ENCODE measurements at places on chromosomes 11 and 22.

DNA sequence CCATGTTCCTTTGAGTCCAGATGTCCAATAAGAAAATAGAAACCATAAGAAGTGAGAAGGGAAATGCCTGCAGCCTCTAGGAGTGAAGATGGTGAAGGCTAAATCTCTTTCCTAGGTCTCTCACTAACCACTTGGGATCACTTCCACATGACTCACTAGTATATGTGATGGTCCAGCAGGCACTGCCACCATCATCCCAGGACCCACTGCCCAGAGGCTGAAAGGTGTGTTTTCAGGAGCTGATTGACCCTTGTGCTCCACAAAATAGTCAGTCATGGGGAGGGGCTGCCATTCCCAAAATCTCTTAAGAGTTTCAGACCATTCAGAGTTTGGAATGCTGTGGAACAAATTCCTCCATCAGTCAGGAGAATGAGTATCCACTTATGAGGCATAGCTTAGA, 22.9 kb downstream of the UBASH3B start:
- DNase-seq: no peak

- no peak for DNase-seq
Observed at GRCh38 chr11:10746871-10747270, 4.2 kb upstream of the CTR9 start.

GRCh38 chr11:8998017-8998416, 5.8 kb downstream of the NRIP3 start:
- no peak for DNase-seq

DNA sequence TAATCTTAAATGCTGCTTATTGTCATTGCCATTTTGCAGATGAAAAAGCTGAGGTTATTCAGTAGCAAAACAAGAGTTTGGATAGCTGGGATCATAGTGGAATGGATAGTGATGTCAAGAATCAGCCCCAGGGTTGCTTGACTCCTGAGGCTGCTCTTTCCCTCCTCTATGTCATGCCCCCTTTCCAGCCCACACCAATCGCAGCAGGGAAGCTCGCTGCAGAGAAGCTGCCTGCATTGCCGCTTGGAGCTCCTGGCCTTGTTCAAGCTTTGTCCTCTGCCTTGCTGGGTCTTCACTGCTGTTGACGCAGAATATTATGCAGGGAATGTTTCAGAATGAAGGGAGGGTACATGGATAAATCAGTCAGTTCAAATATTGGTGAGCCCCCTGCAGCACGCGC, 128.8 kb upstream of the RASSF10 start:
- no peak for DNase-seq

All from stimulated activated CD4-positive, alpha-beta T cell treated with anti-CD3 and anti-CD28 coated beads, Interleukin-1b, Interleukin-23, amount 100 ng/mL, for 48 hours (primary cell).